ENCODE measurements at places on chromosomes 12 and 14. TPM values are rescaled to one million over a fixed set of nuclear protein-coding genes. Genes with fewer than 3 reads are reported as not detected.

The BHLHE41 gene
- total RNA-seq: not detected

DNA sequence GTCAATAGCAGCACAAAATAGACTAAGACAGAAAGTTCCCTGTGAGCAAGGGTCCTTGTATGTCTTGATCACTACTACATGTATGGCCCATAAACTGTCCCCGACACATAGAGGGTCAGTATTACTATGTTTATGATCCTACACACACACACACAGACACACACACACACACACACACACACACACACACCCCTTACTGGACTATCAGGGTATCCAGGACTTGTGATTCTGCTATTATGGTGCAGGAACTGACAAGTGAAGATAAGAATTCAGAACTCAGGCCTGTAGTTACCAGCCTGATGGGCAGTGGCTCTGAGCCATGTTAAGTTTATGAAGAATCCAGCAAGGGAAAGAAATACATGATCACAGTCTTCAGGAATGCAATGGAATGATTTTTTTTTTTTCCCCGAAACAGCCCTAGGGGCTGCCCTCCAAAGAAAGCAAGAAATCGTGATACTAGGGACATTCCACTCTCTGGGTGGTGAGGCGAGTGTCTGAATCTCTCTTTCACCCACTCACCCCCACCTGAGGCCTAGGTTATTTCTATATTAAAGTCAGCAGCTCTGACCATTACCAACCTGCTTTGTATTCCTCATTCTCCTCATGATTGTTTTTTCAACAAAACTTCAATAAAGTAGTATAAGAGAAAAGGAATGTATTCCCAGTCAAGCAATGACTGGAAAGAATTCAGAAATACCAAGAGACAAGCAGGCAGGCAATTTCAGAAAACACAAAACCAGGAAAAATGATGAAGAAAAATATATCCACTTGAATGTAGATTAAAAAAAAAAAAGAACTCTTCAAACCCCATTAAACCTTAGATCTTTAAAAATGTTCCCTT, 105.8 kb downstream of the AVPR1A start:
- H3K4me1 ChIP-seq: no peaks in the 10 kb centered on the region
- DNase-seq: no peak
- H3K27me3 ChIP-seq: no peaks in the 10 kb centered on the region
- no peak overlapping the region for H3K27ac ChIP-seq
- no peak overlapping the region for H3K4me3 ChIP-seq
- no peaks in the 10 kb centered on the region for H3K36me3 ChIP-seq

- H3K4me3 ChIP-seq: no peak overlapping the region
- H3K27me3 ChIP-seq: no peaks in the 10 kb centered on the region
- peaks cover 22% of the 10 kb centered on the region for H3K4me1 ChIP-seq
- H3K36me3 ChIP-seq: peaks cover 10% of the 10 kb centered on the region
- no peak for DNase-seq
- no peak overlapping the region for H3K27ac ChIP-seq
These were observed 50.5 kb downstream of the ADIPOR2 start for GRCh38 chr12:1741154-1741949.

GRCh38 chr12:14900521-14901227, 15.0 kb upstream of the MGP start:
- H3K36me3 ChIP-seq: no peaks in the 10 kb centered on the region
- DNase-seq: no peak

DNA sequence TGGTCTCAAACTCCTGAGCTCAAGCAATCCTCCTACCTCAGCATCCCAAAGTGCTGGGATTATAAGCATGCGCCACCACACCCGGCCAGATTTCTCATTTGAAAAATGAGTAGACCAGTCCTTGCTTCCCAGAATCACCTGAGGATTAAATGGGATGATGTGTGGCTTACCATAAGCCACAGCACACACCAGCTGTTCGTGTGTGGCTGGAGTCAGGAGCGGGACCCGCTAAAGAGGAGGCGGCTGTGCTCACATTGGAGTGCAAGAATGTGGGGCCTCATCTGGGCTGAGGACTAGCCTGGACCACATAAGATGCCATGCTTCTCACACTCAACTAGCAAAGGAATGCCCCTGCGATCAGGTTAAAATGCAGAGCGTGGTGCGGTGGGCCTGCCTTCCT, 6.7 kb upstream of the ALDH2 start:
- peaks cover 23% of the 10 kb centered on the region for H3K27me3 ChIP-seq
- no peak overlapping the region for H3K27ac ChIP-seq
- no peak overlapping the region for H3K4me3 ChIP-seq
- no peak for DNase-seq
- H3K4me1 ChIP-seq: no peaks in the 10 kb centered on the region
- H3K36me3 ChIP-seq: peaks cover 3% of the 10 kb centered on the region

The LRTM2 gene
- total RNA-seq: not detected

Data from activated CD4-positive, alpha-beta memory T cell treated with anti-CD3 and anti-CD28 coated beads for 36 hours (primary cell).